IMR-90 (cell line): ENCODE measurements at places on chromosomes 5 and 9. TPM values are rescaled to one million over a fixed set of nuclear protein-coding genes. Genes with fewer than 3 reads are reported as not detected.
A peak's percentile ranks its signal among the peaks of the same experiment; 100 is the strongest.

DNA sequence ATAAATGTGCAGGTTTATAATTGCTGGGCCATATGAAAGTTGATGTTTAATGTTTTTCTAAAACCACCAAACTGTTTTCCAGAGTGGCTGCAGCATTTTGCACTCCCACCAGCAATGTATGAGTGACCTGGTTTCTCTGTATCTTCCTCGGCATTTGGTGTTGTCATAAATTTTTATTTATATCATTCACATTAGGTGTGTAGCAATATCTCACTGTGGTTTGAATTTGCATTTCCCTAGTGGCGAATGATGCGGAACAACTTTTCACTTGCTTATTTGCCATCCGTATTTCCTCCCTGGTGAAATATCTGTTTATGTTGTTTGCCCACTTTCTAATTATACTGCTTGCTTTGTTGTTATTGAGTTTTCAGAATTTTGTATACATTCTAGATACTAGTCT lies 295.7 kb upstream of the TUT7 start:
- H3K27me3 ChIP-seq, result no peaks in the 10 kb centered on the region
- H3K36me3 ChIP-seq, result no peaks in the 10 kb centered on the region
- no peak overlapping the region for H3K4me3 ChIP-seq
- no peak overlapping the region for H3K27ac ChIP-seq
- H3K4me1 ChIP-seq, result no peaks in the 10 kb centered on the region

- no peaks in the 10 kb centered on the region for H3K27me3 ChIP-seq
- H3K4me1 ChIP-seq, result peaks cover 2% of the 10 kb centered on the region
- H3K4me3 ChIP-seq, result no peak overlapping the region
- H3K36me3 ChIP-seq, result no peaks in the 10 kb centered on the region
- no peak overlapping the region; the same call in 1 of the 2 replicates for H3K27ac ChIP-seq
Measured at GRCh38 chr9:71920456-71921189, 9.2 kb downstream of the C9orf85 start.

GRCh38 chr5:103224118-103224893 lies 34.3 kb upstream of the MACIR start:
- no peak overlapping the region for H3K27ac ChIP-seq
- H3K4me3 ChIP-seq, result no peak overlapping the region
- peak; percentile 75 for DNase-seq
- no peaks in the 10 kb centered on the region for H3K4me1 ChIP-seq

GRCh38 chr9:99003308-99003707 lies 59.6 kb downstream of the COL15A1 start:
- peaks cover 14% of the 10 kb centered on the region for H3K4me1 ChIP-seq
- no peak overlapping the region for H3K27ac ChIP-seq
- DNase-seq, result no peak
- H3K27me3 ChIP-seq, result no peaks in the 10 kb centered on the region
- no peak overlapping the region for H3K4me3 ChIP-seq

GRCh38 chr9:114275246-114276004 lies 47.5 kb upstream of the ORM1 start:
- DNase-seq, result peak; percentile 43
- no peak overlapping the region for H3K4me3 ChIP-seq
- no peaks in the 10 kb centered on the region for H3K27me3 ChIP-seq

GRCh38 chr5:103487218-103487617 lies 75.4 kb downstream of the NUDT12 start:
- DNase-seq, result peak; percentile 12
- no peaks in the 10 kb centered on the region for H3K36me3 ChIP-seq
- H3K27me3 ChIP-seq, result peaks cover 17% of the 10 kb centered on the region
- H3K4me1 ChIP-seq, result no peaks in the 10 kb centered on the region; the same call in 1 of the 2 replicates
- no peak overlapping the region for H3K4me3 ChIP-seq

DNA sequence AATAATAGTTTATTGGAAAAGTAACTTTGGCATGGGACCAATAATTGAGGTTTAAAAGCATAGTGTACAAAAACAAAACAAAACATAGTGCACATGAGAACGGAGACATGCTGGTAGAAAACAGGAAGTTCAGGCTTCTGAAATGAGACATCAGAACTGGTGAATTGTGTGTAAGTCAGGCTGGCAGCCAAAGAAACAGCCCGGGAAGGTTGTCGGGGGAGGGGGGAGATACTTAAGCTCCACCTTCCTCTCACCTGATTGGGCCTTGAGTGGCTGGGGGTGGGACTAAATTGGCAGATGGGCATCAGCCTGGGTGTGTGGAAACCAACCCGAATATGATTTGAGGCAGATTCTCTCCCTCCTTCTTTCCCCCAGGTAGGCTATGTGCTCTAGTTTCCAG lies 256.3 kb downstream of the SMARCA2 start:
- no peaks in the 10 kb centered on the region for H3K36me3 ChIP-seq
- no peak for DNase-seq
- no peak overlapping the region for H3K27ac ChIP-seq

- H3K4me3 ChIP-seq, result no peak overlapping the region
- peaks cover 2% of the 10 kb centered on the region; the same call in 1 of the 2 replicates for H3K4me1 ChIP-seq
- H3K27me3 ChIP-seq, result no peaks in the 10 kb centered on the region
- peaks cover 57% of the 10 kb centered on the region for H3K36me3 ChIP-seq
- no peak overlapping the region for H3K27ac ChIP-seq
Measured at GRCh38 chr5:40832345-40832744, 2.7 kb downstream of the RPL37 start.

DNA sequence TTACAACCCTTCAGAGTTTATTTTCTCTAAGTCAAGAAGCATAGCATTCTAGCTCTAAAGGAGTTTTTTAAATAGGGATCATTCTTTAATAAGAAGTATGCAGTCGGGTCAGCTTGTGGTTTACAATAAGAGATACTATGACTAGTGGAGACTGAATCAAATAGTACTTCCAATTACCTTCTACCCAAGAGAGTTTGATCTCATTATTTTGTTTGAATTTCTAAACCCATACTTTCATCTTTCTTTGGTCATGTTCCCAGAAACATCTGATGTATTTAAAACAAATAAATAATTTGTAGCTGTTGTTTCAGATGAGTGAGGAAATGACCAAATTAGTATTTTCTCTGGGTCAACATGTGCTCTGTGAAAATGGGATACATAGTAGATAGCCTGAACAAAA lies 160.2 kb upstream of the CDH6 start:
- DNase-seq, result peak; percentile 68
- H3K4me3 ChIP-seq, result no peak overlapping the region
- peaks cover 7% of the 10 kb centered on the region for H3K4me1 ChIP-seq
- H3K36me3 ChIP-seq, result no peaks in the 10 kb centered on the region
- no peak overlapping the region; the same call in 1 of the 2 replicates for H3K27ac ChIP-seq
- H3K27me3 ChIP-seq, result no peaks in the 10 kb centered on the region

GRCh38 chr5:41413074-41413473 lies 97.3 kb downstream of the PLCXD3 start:
- no peak overlapping the region for H3K4me3 ChIP-seq
- no peak overlapping the region for H3K27ac ChIP-seq
- H3K4me1 ChIP-seq, result peaks cover 10% of the 10 kb centered on the region
- no peak for DNase-seq
- H3K36me3 ChIP-seq, result no peaks in the 10 kb centered on the region

- DNase-seq, result no peak
- H3K36me3 ChIP-seq, result no peaks in the 10 kb centered on the region
- no peak overlapping the region for H3K4me3 ChIP-seq
- no peak overlapping the region for H3K27ac ChIP-seq
- H3K27me3 ChIP-seq, result no peaks in the 10 kb centered on the region
Measured at GRCh38 chr5:135213466-135214239, 179.6 kb upstream of the PITX1 start.

DNA sequence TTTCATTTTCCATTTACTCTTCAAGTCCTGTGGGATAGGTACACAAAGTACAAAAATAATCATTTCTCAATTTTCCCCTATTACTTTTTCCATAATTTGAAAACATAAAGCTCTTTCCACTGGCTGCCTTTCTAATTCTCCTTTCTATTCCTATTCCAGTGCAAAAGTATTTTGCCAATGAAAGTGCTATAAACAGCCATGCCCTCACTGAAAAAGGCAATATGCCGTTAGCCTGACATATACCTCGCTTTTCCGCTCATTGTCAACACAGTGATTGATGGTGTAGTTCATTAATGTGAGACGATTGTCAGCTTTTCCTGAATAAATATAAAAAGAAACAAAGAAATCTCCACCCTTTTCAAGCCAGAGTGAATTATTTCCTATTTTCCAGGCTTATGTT lies 97.5 kb downstream of the EBF1 start:
- no peaks in the 10 kb centered on the region for H3K4me1 ChIP-seq
- no peak overlapping the region for H3K27ac ChIP-seq
- no peak for DNase-seq

DNA sequence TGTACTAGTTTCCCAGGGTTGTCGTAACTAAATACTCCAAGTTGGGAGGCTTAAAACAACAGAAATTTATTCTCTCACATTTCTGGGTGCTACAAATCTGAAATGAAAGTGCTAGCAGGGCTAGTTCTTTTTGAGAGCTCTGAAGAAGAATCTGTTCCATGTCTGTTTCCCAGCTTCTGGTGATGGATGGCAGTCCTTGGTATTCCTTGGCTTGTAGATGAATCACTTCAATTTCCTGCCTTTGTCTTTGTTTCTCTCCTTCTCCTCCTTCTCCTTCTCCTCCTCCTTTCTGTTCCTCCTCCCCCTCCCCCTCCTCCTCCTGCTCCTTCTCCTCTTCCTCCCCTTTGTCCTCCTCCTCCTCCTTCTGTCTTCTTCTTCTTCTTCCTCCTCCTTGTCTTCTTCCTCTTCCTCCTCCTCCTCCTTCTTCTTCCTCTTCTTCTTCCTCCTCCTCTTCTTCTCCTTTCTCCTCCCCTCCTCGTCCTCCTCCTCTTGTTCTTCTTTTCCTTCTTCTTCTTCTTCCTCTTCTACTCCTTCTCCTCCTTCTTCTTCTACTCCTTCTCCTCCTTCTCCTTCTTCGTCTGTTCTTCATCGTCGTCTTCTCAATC lies 104.7 kb upstream of the ANKRD55 start:
- H3K4me3 ChIP-seq, result no peak overlapping the region
- DNase-seq, result no peak
- peaks cover 4% of the 10 kb centered on the region; the same call in 1 of the 2 replicates for H3K4me1 ChIP-seq
- no peak overlapping the region for H3K27ac ChIP-seq
- no peaks in the 10 kb centered on the region for H3K36me3 ChIP-seq

GRCh38 chr9:131661568-131662288 lies 78.1 kb downstream of the RAPGEF1 start:
- H3K36me3 ChIP-seq, result no peaks in the 10 kb centered on the region
- peaks cover 26% of the 10 kb centered on the region for H3K4me1 ChIP-seq
- H3K27me3 ChIP-seq, result no peaks in the 10 kb centered on the region
- no peak overlapping the region for H3K27ac ChIP-seq

DNA sequence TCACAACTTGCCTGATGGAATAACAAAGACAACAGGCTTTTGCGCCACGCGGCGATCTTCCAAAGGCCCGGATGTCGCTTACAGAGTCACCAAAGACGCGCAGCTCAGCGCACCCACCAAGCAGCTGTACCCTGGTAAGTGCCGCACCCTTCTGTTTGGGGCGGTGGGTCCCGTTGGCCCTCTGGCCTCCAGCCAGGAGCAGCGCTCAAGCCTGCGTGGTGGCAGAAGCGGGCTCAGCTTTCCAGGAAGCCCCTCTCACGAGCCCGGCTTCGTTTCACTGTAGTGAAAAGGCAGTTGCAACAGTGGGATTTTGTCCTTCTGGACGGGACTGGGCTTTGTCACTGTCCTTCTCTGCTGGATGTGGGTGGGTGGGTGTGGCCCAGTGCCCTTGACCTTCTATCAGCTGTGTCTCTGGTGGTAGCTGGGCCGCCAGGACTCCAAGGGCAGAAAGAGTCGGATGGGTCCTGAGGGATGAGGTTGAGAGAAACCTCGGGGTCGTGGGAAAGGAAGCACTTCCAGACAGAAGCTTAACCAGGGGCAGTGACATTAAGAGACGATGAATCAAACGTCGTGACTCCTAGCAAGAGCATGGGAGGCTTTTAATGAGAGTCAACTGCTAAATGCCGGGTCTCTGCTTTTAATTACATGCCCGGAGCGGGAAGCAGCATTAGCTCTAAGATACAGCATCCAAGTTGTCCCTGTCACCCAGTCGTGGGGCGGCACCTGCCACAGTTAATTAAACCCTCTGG lies 49.5 kb downstream of the COL5A1 start:
- DNase-seq, result no peak
- peaks cover 5% of the 10 kb centered on the region; the same call in 1 of the 2 replicates for H3K4me1 ChIP-seq
- H3K4me3 ChIP-seq, result no peak overlapping the region
- no peak overlapping the region for H3K27ac ChIP-seq
- H3K27me3 ChIP-seq, result no peaks in the 10 kb centered on the region

- no peak for DNase-seq
- peaks cover 2% of the 10 kb centered on the region; the same call in 1 of the 2 replicates for H3K27me3 ChIP-seq
- no peaks in the 10 kb centered on the region for H3K36me3 ChIP-seq
- H3K4me1 ChIP-seq, result peaks cover 9% of the 10 kb centered on the region
Measured at GRCh38 chr9:121859646-121860045, 208.2 kb downstream of the DAB2IP start.

- peaks cover 25% of the 10 kb centered on the region for H3K27me3 ChIP-seq
- H3K4me3 ChIP-seq, result no peak overlapping the region
- no peaks in the 10 kb centered on the region for H3K36me3 ChIP-seq
- H3K4me1 ChIP-seq, result no peaks in the 10 kb centered on the region
- H3K27ac ChIP-seq, result no peak overlapping the region
- no peak for DNase-seq
Measured at GRCh38 chr5:131992370-131992769, 19.1 kb downstream of the ACSL6 start.

DNA sequence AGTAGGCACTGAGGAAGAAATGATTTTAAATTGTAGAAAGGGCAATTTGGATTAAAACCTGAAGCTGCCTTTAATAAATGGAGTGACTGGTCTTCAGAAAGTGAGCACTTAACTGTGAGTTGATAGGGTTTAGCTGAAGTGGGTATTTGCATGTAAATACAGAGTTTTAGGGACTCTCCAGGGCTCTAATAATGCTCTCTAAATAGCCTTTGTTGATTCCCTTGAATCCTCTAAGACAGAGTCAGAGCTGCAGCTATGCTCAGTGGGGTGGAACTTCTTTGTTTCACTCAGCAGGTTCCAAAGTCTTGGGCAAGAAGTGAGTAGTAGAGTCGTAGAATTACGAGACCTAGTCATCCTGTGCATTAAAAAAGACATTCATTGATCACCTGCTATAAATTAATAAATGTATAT lies 21.4 kb downstream of the GLRA1 start:
- no peaks in the 10 kb centered on the region for H3K27me3 ChIP-seq
- H3K27ac ChIP-seq, result no peak overlapping the region
- no peaks in the 10 kb centered on the region for H3K4me1 ChIP-seq
- no peak overlapping the region for H3K4me3 ChIP-seq
- no peak for DNase-seq

DNA sequence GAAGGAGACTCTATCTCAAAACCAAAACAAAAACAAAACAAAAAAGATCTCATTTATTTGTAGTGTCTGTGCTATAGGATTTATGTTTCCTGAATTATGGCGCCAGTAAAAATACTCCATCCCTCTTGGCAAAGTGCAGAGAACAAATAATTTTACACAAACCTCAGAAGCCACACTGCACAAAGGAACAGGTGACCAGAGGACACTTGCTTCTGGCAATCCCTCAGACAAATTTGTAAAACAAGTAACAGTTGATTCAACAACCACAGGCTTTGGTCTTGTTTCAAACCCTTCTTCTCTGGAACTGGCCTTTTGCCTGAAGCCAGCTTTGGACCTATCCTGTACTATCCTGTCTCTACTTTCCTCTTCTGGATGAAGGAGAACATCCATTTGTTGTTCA lies 502.1 kb downstream of the DMAC1 start:
- H3K4me3 ChIP-seq, result no peak overlapping the region
- no peak overlapping the region for H3K27ac ChIP-seq
- no peaks in the 10 kb centered on the region for H3K36me3 ChIP-seq
- no peak for DNase-seq

The UGT3A1 gene
- total RNA-seq, result not detected in 2 replicates

The RAD23B gene
- 126 and 127 TPM in 2 replicates for total RNA-seq

The PTGDS gene
- not detected in 2 replicates for total RNA-seq

The TSTD2 gene
- total RNA-seq, result 16.3 and 18.3 TPM in 2 replicates

The CDKN2A gene
- 11.3 and 17.5 TPM in 2 replicates for total RNA-seq

The TGFBI gene
- 483 and 618 TPM in 2 replicates for total RNA-seq

The GFPT2 gene
- 20.6 and 20.8 TPM in 2 replicates for total RNA-seq

The TERT gene
- total RNA-seq, result not detected in 2 replicates

The WDR31 gene
- 0.28 and 0.36 TPM in 2 replicates for total RNA-seq
